ENCODE measurements at places on chromosomes 5 and 9. TPM values are rescaled to one million over a fixed set of nuclear protein-coding genes. Genes with fewer than 3 reads are reported as not detected.

PCDHGA8 gene
- 0.19 TPM for total RNA-seq

PCDHA9 gene
- not detected for total RNA-seq

HSPB3 gene
- 0.94 TPM for total RNA-seq

- DNase-seq = no peak
These were observed 4.7 kb downstream of the SKP2 start for GRCh38 chr5:36156619-36157018.

DNA sequence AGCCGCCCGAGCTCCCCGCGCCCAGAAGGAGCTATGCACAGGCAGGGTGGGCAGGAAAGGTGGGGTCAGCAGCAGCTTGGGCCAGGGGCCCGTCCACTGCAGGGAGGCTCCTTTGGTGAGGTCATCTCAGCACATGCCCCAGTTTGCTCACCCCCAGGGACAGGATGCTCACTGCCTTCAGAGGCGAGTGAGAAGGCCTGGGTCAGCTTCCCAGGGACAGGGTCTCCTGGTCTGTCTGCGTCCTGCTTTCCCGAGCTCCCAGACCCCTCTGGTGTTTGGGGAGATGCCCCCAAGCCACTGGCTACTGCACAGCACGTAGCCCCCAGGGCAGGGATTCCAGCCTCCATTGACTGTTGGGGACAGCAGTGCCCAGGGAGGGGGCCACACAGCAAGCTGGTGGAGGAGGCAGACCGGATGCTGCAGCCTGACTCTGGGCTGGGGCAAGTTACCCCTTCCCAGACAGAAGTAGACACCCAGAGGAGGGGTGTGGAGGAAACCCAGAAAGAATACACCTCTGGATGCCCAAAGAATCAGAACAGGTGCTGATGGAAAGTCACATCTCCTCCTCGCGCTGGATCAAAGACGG, 581 bp upstream of the SARDH start:
- no peak for DNase-seq

DNA sequence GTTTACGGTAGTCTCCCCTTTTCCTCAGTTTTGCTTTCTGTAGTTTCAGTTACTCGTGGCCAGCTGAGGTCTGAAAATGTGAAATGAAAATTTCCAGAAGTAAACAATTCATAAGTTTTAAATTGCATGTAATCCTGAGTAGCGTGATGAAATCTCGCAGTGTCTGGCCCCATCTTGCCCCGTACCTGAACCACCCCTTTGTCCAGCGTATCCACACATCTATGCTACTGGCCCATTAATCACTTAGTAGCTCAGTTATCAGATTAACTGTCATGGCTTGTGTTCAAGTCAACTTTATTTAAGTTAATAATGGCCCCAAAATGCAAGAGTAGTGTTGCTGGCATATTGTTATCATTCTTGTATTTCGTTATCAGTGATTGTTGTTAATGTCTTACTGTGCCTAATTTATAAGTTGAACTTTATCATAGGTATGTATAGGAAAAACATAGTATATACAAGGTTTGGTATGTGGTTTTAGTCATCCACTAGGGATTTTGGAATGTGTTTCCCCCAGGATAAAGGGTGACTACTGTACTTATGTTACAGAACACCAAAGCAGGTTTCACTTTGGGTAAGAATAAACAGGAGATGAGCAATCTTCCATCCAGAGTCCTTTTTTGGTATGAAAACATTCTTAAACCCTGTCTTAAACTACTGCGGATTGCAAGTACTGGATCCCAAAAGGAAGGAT, 118.4 kb upstream of the KCNN2 start:
- no peak for DNase-seq

- no peak for DNase-seq
These were observed 399.4 kb upstream of the IRX4 start for GRCh38 chr5:2282034-2282690.

- no peak for DNase-seq
These were observed 5.0 kb upstream of the NIPAL4 start for GRCh38 chr5:157455057-157455456.

- DNase-seq = no peak
These were observed 10.0 kb downstream of the LCP2 start for GRCh38 chr5:170287532-170287931.
